NCI-H1694 (cell line): ENCODE measurements at places on chromosomes 12 and 14.
A peak's percentile ranks its signal among the peaks of the same experiment; 100 is the strongest.

DNA sequence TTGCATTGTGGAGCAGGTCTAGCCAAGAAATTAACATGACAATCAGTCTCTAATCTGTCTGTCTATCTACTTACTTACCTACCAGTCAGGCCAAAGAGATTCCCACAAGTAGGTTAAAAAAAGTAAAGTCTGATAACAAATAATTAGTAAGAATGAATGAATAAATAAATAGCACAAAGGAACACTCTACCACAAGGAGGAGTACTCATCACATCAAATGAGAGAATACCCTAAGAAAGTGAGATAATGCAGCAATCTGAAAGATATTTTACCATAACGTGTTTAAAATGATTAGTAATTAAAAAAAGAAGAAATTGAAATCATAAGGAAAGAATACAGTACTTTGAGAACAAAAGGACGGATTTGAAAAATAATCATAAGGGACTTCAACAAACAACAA lies 187.2 kb downstream of the SYNE2 start:
- DNase-seq = no peak

- DNase-seq = peak; percentile 80
Observed at GRCh38 chr12:50174971-50175715, 8.0 kb upstream of the CERS5 start.

DNA sequence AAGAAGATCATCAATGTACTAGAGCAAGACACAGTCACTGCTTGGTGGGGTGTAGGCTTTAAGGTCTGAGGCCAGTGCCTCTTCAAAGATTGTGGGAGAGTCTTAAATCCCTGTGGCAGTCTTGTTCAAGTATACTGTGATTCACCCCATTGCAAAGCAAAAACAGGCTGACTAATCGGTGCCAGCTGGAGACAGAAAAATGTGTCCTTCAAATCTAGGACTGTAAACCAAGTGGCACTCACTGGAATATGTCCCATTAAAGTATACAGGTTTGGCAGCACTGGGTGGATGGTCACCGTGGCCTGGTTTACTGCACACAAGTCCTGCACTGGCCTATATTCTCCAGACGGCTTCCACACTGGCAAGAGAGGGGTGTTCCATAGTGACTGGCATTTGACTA lies 1315.3 kb downstream of the TMEM121 start:
- DNase-seq = no peak

- no peak for DNase-seq
Observed at GRCh38 chr12:16043480-16043879, 132.3 kb downstream of the DERA start.

GRCh38 chr14:77303417-77304156 lies 17.1 kb downstream of the POMT2 start:
- no peak for DNase-seq

GRCh38 chr12:54631988-54632728 lies 2.5 kb downstream of the LACRT start:
- no peak for DNase-seq

- DNase-seq = no peak
Observed at GRCh38 chr12:74725154-74725553, 187.5 kb downstream of the ATXN7L3B start.

GRCh38 chr12:131389054-131390013 lies 321.6 kb upstream of the SFSWAP start:
- DNase-seq = no peak

GRCh38 chr14:32217301-32217700 lies 14.2 kb upstream of the RNU6-8 start:
- no peak for DNase-seq

DNA sequence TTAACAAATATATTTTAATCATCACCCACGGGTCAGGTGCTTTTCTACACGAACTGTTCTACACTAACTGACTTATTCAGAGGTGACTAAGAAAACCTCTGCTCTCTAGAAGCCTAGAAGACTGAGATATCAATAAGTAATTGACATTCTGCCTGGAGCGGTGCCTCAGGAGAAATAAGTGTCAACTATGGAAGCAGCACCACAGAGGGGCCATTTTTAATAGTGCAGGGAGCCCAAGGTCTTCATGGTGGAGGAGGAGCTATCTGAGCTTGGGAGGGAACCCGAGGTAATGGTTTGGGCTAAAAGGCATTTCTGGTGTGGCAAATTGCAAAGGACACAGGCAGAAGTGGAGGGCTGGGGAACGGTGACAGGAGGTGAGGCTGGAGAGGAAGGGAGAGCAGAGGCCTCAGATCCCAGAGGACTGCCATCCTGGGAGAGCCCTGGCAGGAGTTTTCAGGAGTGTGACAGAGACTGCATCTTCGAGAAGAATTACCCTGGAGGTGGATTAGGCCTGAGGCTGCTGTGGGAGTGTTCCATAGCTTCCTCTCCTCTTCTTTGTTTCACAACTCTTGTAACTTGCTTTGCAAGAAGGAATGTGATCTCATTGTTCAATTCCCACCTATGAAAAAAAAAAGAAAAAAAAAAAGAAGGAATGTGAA lies 123.1 kb downstream of the NPAS3 start:
- DNase-seq = no peak

DNA sequence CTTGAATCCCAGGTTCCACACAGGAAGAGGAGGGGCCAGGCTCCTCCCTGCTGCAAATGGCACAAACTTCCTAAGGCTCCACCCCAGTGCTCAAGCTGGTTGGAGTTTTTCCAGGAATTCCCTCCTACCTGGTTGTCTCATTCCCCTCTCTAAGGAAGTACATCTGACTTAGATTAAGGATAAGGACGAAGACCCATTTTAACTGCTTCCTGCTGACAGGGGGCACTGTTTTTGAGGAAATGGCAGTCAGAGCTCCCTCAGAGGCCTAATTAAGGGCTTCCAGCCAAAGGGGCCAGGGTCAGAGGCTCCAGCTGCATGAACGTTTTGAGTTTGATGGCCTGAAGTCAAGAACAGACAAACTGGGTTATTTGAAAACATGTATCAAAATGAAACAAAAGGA lies 1084.7 kb downstream of the SLC6A15 start:
- DNase-seq = no peak

GRCh38 chr14:36946872-36947271 lies 225.5 kb downstream of the SLC25A21 start:
- DNase-seq = no peak

- no peak for DNase-seq
Observed at GRCh38 chr12:66945189-66945817, 266.4 kb upstream of the GRIP1 start.

DNA sequence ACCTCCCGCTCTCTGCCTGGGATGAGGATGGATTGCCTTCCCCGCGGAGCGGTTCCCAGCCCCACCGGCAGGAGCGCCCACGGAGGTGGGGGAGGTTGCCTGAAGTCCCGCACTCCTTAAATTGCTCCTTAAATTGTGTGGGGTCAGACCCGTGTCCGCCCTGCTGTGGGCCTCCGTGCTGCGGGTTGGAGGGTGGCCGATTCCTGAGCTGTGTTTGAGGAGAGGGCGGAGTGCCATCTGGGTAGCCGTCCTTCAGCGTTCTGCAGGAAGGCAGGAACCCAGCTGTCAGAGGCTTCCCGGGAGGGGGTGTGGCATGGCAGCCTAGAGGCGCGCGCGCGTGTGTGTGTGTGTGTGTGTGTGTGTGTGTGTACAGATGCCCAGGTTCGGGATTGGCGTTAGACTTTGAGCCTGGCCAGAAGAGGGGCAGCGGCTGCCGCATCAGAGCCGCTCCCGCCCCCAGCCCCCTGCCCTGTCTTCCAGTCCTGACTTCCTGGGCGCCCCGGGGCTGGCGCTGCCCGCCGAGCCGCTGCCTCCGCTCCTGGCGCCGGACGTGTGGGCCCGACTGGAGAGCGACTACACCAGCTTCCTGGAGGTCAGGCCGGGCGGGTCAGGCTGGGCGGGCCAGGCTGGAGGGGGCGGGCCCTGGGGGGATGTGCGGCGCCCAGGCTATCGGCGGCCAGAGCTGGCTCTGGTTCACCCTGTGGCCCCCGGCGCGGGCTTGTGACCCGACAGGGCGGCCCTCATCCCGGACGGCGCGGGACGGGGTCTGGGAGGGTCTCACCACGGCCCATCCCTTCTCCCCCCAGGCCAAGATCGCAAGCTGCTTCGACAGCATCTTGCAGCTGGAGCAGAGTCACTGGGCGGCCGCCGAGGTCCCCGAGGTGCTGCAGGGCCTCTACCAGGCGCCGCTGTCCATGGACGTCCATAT lies 9.2 kb downstream of the EXOC3L4 start:
- DNase-seq = peak; percentile 95

DNA sequence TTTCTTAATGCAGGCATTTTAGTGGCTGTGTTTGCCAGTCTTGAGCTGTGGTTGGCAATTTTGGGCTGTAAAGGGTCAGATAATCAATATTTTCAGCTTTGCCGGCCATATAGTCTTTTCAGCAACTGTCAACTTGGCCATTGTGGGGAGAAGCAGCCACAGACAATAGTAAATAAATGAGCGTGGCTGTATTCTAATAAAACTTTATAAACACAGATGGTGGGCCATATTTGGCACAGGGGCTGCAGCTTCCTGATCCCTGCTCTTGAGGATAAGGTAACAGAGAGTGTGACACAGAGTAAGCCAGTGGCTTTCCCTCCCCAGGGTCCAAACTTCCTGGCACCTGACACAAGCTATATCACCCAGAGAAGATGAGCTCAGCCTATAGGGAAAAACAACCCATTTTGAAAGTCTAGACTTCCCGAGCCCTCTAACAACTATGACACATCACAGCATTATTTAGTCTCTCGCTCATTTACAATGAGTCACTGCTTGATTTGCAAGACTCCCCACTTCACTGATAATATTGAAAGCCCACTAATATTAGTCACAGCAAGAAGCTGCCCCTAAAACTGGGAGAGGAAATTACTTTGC lies 163.1 kb upstream of the TMPO start:
- DNase-seq = no peak

- no peak for DNase-seq
Observed at GRCh38 chr12:131843527-131843926, 15.3 kb downstream of the MMP17 start.

- no peak for DNase-seq
Observed at GRCh38 chr14:83988275-83988674, 1541.7 kb upstream of the FLRT2 start.

GRCh38 chr12:97336900-97337751 lies 125.5 kb upstream of the RMST start:
- DNase-seq = no peak

- no peak for DNase-seq
Observed at GRCh38 chr14:36111822-36112583, 64.5 kb downstream of the PTCSC3 start.

GRCh38 chr12:55955800-55956508 lies 9.9 kb downstream of the PMEL start:
- DNase-seq = no peak

DNA sequence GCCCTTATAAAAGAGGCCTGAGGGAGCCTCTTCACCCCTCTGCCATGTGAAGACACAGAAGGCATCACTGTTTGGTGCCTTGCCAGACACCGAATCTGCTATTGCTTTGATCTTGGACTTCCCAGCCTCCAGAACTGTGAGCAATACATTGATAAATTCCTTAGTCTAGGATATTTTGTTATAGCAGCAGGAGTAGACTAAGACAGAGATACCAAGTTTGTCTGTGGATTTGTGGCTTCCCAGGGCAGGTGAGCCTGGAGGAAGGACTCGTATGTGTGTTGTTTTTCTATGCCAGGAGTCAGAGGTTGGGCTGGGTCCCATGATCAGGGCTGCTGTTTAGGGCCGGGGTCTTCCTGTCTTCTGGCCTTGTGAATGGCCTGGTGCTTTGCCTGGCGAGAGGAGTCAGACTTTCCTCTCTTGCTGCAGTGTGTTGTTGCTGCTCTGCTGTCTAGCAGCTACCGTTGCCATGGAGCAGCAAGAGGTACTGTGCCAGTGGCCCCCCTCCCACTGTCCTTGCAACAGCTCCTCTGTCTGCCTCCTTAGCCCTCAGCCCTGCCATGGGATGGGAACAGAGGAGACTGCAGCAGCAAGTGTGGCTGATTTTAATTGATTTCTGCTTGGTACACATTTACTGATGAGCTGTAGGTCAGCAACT lies 111.2 kb downstream of the CHST11 start:
- DNase-seq = no peak

DNA sequence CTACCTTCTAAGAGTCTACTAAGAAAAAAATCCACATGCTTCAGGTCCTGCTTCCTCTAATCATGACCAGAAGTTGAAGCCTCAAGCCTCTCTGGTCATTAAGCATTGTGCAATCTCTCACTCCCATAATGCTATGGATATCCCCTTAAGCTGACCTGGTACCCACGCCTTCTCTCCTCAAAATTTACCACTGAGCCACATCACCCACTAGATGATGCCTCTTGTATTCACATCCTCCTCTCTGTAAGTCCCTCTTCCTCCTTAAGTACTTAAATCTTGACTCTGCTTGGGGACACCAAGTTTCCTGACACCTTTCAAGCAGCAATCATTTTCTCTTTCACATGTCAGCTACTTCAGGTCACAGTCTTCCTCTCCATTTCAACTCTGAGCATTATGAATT lies 9.8 kb downstream of the GALNT4 start:
- DNase-seq = no peak
